ENCODE measurements at places on chromosomes 6 and 20.

DNA sequence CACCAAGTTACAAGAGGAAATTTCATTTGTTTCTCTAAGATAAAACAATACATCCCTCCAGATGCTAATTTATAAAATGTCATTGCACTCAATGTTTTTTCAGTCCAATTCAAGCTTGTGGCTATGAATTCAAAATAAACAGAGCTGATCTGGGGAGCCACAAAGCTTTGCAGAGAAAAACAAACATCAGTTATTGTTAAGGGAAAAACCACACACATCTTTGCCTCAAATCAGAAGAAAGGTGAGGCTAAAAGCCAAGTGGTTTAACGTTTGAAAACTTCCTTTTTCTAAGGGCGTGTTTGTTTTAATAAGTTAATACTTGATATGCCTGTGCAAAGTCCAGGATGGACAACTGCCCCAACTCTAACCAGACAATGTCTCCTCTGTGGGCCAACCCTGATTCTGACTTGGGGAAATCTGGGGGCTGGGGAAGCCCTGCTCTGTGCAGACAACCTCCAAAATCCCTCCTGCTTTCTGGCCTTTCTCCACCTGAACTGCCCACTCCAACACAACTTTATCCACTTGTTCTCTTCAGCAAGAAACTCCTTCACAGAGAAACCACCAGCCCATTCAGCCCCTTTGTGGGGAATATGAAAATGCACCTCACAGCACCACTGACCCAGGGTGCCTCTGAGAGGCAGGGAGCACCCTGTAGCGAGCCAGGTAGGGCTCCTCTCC lies 44.6 kb upstream of the NT5E start:
- DNase-seq: no peak

GRCh38 chr6:89272596-89272995 lies 42.5 kb downstream of the GABRR2 start:
- no peak for DNase-seq

- DNase-seq: no peak
Measured at GRCh38 chr6:8481727-8482126, 46.4 kb upstream of the SLC35B3 start.

DNA sequence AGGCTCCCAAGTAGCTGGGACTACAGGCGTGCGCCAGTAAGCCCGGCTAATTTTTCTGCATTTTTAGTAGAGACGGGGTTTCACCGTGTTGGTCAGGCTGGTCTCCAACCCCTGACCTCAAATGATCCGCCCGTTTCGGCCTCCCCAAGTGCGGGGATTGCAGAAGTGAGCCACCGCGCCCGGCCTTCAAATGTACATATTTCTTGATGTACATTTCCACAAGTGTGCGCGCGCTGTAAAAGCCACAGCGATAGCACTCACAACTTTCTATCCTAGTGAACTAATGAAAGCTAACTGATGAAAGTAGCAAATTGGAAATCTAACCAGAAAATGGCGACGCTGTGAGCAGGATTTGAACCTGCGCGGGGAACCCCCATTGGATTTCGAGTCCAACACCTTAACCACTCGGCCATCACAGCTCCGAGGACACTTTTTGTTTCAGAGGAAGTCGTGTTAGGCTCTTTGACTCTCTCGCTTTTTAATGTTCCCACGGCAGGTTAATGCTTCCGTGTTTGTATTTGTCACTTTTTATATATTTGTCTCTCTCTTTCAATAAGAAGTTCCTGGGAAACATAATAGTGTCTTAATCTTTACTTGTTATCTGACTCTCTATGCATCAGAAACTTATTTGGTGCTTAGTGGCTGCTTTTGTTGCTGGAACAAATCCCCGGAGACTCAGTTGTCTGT lies 199.4 kb upstream of the ZNF184 start:
- DNase-seq: no peak

DNA sequence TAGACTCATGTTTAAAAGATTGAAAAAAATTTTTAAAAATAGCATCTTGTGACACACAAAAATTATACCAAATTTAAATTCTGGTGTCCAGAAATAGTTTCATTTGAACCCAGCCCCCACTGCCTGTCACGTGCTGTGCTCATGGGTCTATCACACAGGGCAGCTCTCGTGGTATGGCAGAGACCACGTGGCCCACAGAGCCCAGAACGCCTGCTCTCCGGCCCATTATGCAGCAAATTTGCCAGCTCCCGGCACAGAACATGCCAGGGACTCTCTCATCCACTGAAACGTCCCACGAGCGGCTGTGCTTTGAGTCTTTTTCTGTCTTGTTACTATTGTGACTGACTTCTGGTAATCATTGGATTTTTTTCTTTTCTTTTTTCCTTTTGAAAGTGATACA lies 224.3 kb downstream of the TTLL2 start:
- no peak for DNase-seq

DNA sequence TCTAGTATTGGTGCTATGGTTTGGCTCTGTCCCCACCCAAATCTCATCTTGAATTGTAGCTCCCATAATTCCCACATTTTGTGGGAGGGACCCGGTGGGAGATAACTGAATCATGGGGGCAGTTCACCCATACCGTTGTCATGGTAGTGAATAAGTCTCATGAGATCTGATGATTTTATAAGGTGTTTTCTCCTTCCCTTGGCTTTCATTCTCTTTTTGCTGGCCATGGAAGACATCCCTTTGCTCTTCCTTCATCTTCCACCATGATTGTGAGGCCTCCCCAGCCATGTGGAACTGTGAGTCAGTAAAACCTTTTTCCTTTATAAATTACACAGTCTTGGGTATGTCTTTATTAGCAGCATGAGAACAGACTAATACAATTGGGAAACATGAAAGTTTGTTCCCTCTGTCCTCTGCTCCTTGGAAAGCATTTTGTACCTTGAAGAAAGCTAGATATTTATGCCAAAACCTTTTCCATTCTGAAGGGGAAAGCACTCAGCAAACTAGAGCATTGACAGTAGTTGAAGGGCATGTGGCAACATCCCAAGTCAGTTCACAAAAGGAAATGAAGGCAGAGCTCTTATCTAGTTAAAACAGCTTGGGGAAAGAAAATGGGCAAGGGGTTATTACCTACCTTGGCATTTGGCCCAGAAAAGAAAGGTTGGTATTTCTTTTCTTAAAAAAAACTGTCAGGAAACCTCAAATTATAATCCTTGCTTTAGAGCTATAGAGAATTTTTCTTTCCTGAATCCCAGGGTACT lies 10.7 kb upstream of the TNFAIP3 start:
- DNase-seq: no peak

DNA sequence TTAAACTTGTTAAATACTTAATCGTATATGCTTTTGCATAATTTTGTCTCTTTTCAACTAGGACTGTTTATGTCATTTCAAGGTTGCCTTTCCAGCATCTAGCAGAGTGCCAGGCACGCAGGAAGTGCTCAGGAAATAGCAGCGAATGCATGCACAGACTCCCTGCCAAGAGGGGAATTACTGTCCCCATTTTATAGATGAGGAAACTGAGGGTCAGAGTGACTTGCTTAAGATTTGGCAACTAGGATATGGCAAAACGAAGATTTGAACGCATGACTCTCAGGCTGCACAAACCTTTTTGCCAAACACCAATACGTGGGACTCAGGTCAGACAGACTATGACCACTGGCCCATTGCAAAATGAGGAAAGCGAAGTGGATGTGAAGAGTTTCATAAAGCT lies 22.5 kb downstream of the EYA2 start:
- DNase-seq: no peak

GRCh38 chr20:60244373-60245146 lies 286.3 kb downstream of the CDH26 start:
- no peak for DNase-seq

- DNase-seq: no peak
Measured at GRCh38 chr6:38867726-38868125, 152.6 kb downstream of the DNAH8 start.

GRCh38 chr6:36318690-36319435 lies 17.8 kb downstream of the BNIP5 start:
- DNase-seq: no peak

DNA sequence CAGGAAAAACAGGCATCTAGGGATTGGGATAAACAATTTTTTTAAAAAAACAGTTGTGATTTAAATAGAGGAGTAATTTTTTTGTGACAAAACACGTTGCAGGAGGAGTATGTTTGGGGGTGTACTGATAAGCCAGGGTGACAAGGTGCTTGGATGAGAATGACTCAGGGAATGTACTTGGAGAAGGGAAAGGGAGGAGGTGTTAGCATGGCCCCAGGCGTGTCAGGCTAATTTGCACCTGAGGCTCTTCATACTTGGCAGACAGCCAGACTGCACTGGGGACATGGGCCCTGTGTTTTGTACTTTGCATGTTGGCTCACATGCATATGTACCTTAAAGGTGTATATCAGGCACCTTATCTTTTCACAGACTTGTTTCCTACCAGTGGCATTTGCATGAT lies 22.8 kb downstream of the PANK2 start:
- DNase-seq: no peak

DNA sequence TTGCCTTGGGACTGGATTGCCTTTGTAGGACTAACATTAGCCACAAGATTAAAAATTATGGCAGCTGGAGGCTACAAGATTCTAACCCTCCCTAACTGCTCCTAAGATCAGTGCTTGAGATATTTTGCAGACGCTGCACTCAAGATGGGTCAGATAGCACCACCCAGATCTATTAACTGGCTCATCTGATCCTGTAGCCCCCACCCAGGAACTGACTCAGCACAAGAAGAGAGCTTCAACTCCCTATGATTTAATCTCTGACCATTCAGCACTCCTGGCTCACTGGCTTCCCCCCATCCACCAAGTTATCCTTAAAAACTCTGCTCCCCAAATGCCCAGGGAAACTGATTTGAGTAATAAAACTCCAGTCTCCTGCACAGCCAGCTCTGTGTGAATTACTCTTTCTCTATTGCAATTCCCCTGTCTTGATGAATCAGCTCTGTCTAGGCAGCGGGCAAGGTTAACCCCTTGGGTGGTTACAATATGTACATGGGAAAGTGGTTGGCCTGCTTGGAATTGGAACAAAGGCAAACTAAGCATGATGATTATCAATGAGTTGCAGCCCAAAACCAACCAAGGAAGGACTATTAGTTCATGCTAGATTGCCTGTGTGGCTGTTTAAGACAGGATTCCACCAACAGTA lies 111.3 kb downstream of the OR2B2 start:
- no peak for DNase-seq

- DNase-seq: no peak
Measured at GRCh38 chr6:141309295-141309694, 823.4 kb upstream of the GJE1 start.

GRCh38 chr20:52454660-52455059 lies 263.1 kb upstream of the ZFP64 start:
- no peak for DNase-seq

DNA sequence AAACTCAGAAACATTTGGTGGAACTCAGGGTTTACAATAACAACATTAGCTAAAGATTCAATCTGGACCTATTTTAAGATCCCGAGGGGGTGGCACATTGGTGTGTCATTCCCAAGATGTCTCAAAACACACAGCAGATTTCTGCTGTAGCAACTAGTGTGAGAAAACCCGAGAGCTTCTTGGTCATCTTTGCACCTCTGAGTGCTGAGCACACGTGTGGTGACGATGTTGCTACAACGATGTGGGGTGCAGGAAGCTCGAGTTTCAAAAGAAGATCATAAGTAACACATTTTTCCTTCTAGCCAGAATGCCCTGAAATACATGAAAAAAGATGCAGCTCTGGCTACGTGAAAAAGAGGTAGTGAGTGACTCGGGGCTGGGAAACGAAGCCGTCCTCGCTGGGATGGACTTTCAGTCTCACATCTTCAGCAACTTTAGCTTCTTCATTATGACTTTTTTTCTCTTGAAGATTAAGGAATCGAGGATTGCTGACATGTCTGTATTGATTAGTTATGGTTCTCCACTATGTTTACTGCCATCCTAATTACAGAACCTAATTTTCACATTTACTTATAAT lies 1.5 kb downstream of the RAMACL start:
- DNase-seq: peak; percentile 59

DNA sequence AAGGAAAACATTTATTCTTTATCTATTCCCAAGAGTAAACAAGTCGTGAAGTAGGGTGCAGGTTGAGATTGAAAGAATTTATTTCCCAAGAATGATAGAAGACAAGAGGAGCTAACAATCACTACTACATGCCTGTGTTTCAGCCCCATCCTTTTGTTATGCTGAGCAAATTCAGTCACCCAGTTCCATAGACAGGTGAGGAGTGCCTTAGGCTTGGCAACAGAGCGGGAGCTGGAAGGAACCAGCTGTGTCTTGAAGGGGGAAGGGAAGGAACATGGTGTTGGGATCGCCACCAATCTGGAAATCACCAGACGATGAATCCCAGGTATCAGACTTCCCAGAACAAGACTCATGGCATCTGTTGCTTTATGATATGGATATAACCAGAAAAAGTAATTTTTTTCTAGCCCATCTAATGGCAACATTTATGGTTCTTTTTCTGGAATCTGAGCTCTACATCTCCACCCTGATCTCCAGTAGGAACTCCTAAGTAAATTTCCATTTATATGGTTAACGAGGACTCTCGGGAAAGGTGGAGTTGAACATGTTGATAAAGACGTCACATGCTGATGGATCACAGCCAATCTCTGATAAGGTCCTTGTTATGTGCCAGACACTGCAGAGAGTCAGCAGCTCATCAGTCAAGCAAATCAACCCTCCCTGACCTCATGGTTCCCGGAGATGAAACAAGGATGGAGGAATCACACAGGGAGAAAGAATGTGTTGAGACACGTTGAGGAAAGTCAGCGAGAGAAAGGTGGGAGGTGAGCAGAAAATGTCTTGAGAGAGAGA lies 344.9 kb downstream of the SMOC2 start:
- no peak for DNase-seq

GRCh38 chr20:46701057-46701456 lies 8.4 kb upstream of the SLC2A10 start:
- no peak for DNase-seq

DNA sequence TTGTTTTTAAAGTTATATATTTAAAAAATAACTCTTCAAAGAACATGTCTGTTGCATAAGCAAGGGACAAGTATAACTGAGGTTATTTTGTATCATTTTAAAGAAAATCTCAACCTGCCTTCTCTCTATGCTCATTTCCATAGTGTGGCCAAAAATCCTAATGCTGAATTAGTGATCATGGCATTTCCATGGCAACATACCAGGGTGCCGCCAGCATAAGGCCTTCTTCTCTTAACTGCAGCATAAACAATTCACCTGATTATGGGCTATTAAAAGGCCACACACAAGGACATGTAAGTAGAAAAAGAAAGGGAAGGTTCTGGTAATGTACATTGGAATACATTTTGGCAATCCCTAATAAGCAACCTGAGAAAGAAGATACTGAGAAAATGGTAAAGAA lies 95.1 kb upstream of the RNF217 start:
- DNase-seq: no peak

GRCh38 chr20:48901326-48901725 lies 20.2 kb upstream of the ARFGEF2 start:
- DNase-seq: peak; percentile 48

- no peak for DNase-seq
Measured at GRCh38 chr20:57051096-57051495, 215.3 kb downstream of the BMP7 start.
